ENCODE measurements at places on chromosomes 12 and 14.

GRCh38 chr12:6123258-6123657 lies 1.2 kb downstream of the VWF start:
- DNase-seq, result no peak

DNA sequence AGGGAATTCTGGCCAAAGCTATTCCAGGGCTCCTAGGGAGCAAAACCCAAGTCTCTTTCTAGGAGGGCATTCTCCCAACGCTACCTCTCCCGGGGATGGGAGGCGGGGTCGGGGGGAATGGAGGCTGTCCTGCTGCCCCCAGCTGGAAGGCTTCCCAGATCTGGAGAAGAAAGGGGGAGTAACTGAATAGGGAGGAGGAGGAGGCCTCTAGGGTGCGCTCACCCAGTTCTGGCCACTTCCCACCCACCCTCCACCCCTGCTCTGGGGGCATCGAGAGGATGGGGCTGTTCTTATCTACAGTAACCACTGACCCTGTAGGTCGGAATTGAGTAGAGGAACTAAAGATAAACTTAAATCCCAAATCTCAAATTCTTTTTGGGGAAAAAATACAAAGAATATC lies 579 bp upstream of the RNASE1 start:
- DNase-seq, result no peak

DNA sequence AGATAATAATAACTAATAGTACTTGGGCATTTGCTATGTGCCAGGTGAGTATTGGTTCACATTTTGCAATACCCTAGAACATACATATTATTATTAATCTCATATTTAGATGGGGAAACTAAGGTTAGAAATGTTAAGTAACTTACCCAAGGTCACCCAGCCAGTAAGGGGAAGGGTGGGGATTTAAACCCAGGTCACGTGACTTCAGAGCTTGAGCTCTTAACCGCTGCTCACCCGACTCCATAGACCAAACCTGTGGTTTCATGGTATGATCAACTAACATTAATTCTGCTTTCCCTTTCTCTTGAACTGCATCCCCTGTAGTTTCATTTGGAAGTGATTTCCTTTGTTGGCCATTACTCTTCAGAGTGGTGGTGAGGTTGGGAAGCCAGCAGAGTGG lies 242.3 kb downstream of the NRXN3 start:
- no peak for DNase-seq

DNA sequence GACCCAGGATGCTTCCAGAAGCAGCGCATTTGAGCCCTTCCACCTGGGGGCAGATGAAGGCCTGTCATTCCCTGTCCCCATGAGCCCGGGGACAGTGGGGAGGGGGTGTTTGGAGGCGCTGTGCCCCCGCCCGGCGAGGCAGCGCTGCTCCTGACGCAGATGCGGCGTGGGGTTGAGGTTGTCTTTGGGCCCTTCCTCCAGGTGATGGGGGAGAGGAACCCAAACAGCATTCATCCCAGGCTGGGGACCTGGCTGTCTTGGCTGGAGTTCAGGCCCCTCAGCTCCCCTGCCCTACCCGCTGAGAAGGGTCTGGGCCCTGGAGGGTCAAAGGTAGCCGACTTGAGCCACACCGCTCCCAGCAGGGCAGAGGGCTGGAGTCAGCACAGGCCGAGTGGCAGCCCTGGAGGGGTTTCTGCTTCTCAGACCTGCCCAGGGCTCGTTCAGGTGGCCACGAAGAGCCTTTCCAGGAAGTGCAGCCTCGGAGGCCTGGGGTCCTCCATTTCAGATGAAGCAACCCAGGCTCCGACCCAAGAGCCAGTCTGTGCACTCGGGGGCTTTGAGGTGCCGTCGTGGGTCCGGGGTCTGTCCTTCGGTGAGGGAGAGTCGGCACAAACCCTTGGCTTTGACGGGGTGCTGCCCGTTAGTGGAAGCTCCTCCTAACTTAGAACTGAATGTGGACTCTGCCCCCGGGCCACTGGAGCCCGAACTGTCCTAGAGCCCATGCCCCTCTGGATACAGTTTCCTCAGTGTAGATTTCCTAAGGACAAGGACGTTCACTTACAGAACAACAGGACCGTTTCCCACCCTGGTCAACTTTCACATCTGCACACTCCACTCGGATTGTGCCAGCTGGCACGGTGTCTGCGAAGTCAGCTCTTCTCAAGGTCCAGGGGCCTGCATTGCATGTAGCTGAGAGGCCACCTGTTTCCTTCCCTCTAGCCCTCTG lies 16.1 kb downstream of the ACADS start:
- no peak for DNase-seq

- peak; percentile 94 for DNase-seq
Observed at GRCh38 chr14:94173885-94174603, at the start of gene PPP4R4. Gene PPP4R4 (plus strand): TSS chr14:94174322. CDS start chr14:94174466, 144 bp downstream.

DNA sequence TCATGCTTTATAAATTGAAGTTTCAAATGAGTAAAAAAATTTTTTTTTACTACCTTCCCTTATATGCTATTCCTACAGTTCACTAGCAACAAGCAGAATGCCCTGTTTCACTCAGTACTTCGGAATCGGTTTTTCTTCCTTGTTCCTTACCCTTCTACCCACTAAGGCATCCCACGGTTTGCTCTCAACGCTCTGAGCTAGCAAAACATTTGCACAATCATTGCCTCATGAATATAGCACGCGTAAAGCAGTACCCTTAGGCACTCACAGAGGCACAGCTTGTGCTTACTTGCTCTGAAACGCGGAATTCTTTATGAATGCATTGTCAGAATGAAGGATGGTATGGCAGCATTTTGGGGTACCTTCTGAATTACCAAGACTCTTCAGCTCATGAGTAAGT lies 45.0 kb downstream of the PPP1R13B start:
- DNase-seq, result no peak

DNA sequence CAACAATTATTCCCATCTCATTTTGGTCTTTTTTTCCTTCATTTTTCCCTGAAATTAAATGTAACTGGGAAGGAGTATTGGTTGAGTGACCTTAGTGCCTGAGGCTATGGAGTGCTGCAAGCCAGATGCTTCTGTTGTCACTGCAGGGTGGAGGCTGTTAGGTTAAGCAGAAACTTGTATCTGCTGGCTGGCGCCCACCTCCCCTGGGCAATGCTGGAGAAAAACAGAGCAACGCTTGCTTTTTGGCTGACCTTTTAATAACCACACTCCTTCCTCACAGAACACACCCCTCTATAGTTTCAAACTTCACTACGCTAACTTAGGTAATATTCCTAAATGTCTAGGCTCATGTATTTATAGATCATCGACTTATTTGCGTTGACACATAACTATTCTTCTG lies 583.5 kb upstream of the NOVA1 start:
- no peak for DNase-seq

GRCh38 chr12:15116086-15116485 lies 105.1 kb downstream of the RERG start:
- no peak for DNase-seq

GRCh38 chr14:51357250-51357649 lies 117.2 kb downstream of the TMX1 start:
- no peak for DNase-seq

- DNase-seq, result peak; percentile 27
Observed at GRCh38 chr12:102833687-102834441, 83.2 kb downstream of the PAH start.

DNA sequence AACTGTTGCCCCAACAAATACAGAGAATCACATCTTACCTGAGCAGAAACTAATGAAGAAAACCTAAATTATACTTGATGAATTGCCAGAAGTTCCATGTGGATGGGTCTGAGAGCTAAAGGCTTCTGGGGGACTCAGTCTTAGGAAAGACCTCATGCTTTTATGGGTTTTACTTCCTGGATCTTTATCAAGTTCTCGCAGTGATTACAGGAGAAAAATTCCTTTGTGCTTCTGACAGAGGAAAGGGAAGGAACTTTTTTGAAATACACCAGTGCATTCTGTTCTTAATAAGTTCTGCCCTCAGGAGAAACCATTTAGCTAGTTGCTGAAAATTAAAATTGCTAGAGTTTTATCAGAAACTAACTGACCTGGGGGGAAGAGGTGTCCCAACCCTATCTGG lies 203.9 kb upstream of the KITLG start:
- peak; percentile 2 for DNase-seq

GRCh38 chr14:38794677-38795076 lies 308.4 kb downstream of the SEC23A start:
- no peak for DNase-seq

DNA sequence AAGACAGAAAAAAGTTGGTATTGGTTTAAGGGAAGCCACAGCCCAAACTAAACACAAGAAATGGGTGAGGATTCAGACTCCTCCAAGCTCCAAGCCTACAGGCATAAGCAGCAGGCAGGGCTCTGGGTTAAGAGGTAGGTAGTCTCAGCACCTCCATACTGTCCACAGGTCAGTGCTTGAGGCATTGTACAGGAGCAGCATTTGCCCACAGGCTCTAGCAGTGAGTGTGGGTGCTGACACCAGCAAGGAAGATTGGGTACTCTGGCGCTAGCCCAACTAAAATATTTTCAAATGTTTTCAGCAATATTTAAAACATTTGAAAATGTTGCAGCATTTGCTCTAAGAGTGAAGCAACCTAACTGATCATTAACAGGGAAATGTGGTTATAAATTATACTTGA lies 33.1 kb downstream of the FERMT2 start:
- DNase-seq, result peak; percentile 82

DNA sequence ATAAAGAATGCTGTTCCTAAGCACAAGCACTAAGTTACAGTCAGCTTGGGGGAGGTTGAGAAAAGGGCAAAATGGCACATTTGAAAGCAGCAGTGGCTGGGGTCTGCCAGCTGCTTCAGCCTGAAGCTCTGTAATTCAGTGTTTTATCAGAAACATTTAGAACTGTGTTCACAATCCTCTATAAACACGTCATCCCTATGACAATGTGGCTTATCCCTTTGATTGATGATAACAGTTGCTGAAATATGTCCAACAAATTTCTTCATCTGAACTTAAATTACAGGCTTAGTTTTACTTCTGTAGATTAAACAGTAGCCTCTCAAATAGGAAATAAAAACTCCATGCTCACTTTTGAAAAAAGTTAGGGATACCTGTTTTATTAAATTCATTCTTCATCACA lies 108.8 kb downstream of the VEZT start:
- DNase-seq, result peak; percentile 28

- peak; percentile 80 for DNase-seq
Observed at GRCh38 chr14:103904493-103905107, 23.7 kb upstream of the TDRD9 start.

DNA sequence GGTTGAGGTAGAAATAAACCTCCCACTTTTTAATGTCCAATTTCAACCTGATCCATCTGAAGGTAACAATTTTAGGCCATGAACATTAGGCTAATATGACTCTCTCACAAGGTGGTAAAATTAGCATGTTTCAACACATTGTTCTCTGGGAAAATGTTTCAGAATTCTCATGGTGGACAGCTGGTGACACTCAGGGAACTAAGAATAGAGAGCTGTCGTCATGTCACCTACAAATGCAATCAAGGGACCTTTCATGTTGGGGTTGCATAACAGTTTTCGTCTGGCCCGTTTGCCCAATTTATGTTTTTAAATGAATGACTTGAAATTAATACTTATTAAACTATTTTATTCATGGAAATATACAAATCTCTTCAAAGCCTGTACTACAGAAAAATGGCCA lies 180.7 kb upstream of the PRICKLE1 start:
- no peak for DNase-seq

- peak; percentile 82 for DNase-seq
Observed at GRCh38 chr14:53953828-53954550, 2.6 kb downstream of the BMP4 start.

Measured in adipocyte (in vitro differentiated cells).